ENCODE measurements at places on chromosomes 3 and 15.

DNA sequence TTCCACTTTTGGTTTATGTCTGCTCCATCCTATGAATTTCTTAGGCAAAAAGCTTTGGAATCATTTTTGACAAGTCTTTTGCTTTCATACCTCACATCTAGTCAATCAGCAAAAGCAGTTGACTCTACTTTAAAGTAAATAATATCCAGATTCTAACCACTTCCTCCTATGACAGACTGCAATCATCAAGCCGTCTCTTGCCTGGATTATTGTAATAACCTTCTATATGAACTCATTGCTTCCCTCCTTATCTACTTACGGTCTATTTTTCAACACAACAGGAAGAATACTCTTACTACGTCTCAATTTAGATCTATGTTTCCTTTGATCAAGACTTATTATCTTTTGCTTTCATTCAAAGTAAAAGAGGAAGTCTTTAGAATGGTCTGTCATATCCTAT, 20.7 kb downstream of the CLDN1 start:
- DNase-seq = no peak

DNA sequence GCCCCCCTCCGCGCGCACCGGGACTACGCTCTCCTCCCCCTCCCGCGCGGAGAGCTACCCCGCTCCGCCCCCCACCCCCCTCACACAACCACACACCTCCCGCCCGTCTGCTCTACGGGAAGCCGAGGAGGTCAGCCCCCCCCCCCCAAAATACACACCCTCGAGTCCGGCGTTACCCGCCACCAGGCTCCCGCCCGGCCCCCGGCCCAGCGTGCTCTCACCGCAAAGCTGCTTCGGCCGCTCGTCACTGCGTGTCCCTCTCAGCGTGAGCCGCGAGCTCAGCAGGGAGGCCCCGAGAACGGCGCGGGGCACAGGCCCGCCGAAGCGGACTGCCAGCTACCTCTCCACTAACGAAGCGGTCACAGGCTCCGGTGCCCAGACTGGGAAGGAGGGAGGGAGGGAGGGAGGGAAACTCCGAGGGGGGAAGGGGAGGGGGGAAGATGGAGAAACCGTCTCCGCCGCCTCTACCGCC, 252 bp downstream of the SIN3A start:
- no peak for DNase-seq

DNA sequence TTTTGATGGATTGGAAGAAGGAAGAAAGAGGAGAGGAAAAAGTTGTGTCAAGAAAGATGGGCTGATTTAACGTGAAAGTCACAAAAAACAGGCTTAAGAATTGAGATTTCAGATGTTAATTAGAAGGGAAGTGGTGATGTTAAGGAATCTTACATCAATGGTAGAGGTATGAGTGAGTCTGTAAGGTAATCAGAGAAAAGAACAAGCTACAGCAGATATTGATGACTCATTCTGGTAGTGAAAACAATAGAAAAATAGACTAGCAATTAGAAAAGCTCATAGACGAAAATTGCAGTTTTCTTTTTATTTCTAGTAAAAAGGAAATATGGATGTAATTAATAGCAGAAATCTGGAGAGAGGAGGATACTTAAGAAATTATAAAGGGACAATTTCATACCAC, 559.6 kb downstream of the MCTP2 start:
- DNase-seq = no peak

DNA sequence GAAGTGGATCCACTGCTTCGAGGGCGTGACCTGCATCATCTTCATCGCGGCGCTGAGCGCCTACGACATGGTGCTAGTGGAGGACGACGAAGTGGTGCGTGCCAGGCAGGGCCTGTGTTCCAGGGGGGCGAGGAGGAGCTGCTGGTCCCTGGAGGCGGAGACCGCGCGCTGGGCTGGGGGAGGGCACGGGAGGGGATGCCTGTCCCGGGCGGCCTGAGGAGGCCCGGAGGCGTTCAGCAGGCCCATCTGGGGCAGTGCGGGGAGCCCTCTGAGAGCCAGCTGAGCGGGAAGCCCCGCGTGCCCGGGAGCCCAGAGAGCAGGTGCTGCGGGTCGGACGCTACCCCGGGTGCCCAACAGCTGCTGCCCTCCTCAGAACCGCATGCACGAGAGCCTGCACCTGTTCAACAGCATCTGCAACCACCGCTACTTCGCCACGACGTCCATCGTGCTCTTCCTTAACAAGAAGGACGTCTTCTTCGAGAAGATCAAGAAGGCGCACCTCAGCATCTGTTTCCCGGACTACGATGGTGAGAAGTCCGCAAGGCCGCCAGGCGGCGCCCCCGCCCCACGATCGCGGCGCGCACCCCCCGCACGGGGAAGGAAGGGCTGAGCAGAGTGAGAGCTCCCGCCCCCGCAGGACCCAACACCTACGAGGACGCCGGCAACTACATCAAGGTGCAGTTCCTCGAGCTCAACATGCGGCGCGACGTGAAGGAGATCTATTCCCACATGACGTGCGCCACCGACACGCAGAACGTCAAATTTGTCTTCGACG, 2.9 kb downstream of the GNAT1 start:
- DNase-seq = peak; percentile 89

GRCh38 chr3:182479419-182480336, 313.6 kb upstream of the ATP11B start:
- DNase-seq = no peak

DNA sequence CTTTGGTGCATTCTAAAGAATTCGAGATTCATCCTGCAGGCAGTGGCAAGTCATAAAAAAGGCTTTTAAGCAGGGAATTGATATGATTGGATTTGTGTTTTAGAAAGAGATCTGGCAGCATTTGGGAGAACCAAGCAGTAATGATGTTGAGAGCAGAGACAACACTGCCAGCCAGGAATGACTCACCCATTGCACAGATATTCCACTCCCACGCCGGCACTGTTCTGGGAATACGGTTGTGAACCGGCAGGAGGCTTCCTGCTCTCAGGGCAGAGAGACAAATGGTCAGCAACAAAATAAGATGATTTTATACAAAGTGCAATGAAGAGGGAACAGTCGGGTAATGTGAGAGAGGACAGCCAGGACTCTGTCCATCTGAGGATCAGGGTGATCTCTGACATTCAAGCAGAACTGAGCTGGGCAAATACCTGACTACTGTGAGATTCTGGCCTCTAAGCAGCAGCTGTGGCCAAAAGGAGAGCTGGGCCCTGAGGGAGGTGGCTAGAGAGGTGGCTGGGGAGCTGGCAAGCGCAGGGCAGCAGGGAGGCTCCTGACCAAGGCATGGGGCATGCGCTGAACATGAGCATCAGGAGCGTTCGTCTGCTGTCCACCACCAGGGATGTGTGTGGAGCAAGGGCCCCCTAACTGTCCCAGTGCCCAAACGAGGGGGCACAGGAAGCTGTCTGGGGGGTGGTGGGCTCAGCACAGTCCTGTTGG, 56.1 kb upstream of the PLXNA1 start:
- no peak for DNase-seq

DNA sequence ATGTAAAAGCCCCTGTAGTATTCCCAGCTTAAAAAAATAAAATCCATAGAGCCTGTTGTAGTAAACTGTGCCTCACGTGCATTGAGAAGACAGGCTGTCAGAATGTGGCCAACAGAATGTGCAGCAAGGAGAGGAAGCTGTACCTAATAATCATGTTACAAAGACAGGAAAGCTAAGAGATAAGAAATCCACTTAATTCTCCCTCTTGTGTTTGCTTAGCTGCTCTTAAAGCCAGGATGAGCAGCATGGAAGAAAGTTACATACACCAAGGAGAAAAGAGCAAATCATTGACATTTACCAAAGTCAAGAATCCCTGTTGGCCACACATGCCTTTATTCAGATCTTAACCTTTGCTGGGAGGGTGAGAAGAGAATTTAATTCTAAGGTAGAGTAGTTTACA, 85.9 kb downstream of the TNIK start:
- DNase-seq = no peak

DNA sequence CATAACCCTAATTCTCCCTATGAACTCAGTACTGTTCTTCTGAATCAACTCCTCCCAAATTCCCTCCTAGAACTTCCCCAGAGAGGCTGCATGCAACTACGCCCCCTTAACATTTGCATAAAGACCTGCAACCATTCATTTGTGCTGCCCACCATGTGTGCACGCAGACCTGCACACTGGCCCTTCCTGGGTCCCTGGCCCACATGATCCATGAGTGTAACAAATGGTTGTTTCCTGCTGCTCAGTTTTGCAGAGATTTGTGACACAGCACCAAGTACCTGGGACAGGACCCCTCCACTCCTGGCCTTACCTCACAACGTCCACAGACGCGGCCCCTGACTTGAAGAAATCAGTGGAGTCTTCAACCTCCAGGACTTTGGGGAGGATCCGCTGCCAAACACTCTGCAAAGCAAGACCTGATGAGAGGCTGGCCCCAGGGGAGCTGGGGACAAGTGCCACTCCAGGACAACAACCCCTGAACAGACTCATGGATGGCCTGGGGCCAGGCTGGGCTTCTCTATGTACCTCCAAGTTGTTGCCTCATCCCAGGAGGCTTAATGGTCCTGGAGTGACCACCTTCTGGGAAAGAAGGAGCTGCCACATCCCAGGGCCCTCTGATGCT, 33.8 kb downstream of the ALDH1L1 start:
- DNase-seq = no peak

- no peak for DNase-seq
Measured at GRCh38 chr15:88745065-88745464, 58.2 kb upstream of the ACAN start.

DNA sequence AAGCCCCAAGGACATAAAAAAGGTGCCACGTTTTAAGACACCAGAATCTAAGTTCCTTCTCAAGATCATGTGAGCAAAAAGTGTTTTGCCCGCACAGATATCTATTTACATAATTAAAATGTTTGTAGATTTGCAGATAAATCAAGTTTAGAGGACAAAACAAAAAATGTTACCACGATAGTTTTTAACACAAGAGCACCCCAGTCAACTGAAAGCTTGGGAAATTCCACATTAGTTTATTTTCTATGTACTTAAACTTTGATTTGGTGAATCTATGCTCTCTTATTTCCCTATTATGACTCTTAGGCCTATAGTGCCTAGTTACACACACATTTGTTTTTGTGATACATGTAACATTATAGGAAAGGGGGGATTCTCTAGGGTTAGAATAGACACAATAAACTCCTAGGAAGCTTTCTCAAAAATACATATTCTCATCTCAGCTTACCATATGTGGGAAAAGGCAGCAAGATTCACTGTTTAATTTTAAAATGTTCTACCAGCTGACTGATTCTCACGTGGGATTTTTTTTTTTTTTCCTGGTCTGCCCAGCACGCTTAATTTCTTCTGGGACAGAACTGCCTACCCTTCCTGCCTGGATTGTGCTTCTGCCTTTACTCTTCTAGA, 8.4 kb upstream of the LEKR1 start:
- DNase-seq = no peak

DNA sequence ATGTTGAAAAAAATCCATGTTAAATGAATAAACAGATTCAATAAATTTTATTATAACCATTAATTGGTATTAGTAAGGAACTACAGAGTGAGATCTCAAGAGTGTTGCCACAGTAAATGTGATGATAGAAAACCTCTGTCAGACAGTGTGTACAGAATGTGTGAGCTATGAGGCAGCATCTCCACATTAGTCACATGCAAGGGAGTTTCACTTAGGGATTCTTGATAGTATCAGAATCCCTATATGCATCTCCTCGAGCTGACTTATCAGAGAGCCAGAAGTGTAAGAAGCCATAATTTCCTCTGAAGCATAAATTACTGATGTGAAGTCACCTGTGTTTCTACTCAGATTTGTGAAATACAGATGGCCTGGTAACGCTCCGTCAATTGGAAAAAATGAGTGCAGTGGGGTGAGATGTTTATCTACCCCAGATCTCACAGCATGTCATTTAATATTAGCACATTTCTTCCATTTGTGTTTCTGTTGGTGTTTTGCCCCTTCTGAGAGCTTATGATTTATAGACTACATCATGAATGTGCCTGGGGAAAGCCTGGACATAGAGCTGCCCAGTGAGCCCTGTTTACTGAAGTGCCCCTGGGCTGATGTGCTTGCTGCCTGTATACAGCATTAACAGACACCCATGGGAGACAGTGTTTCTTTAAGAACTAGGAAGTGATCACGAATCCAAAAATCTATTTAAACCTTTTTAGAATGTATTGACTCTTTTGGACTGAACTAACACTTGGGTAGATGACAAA, 262.4 kb downstream of the CPNE4 start:
- DNase-seq = no peak
